D721Med (cell line): ENCODE measurements at places on chromosomes 2 and 18.

GRCh38 chr18:56319953-56320352 is 318.4 kb downstream of the TXNL1 start:
- DNase-seq: no peak

DNA sequence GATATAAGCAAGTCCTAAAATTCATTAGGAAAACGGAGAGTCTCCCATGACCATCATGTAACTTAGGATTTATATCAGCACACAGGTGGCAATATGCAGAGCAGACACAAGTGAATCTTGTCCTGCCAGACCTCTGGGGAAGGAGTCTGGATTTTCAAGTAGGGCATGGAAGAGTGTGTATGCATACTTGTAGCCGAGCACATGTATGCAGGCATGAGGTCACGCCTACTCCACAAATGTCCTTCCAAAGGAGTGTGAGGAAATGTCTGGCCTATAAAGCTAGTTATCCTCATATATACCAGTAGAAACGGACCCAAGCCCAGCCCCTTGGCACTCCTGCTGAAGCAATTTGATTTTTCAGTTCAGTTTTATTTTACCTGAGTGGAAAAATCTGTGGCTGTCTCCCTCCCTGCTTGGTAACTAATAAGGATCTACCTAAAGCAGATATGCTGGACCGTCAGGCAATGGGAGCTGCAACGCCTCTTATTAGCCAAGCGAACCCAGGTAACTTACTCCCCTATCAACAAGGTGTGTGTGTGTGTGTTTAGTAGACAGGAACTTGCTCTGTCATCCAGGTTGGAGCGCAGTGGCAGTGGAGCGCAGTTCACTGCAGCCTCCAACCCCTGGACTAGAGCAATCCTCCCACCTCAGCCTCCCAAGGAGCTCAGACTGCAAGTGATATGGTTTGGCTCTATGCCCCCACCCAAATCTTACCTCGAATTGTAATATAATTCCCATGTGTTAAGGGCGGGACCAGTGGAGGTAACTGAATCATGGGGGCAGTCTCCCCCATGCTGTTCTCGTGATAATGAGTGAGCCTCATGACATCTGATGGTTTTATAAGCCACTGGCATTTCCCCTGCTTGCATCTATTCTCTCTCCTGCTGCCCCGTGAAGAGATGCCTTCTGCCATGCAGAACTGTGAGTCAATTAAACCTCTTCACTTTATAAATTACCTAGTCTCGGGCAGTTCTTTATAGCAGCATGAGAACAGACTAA is 2.8 kb downstream of the STAT1 start:
- no peak for DNase-seq

- DNase-seq: peak; percentile 29
These were observed 85.5 kb upstream of the PGAP1 start for GRCh38 chr2:197011801-197012641.

DNA sequence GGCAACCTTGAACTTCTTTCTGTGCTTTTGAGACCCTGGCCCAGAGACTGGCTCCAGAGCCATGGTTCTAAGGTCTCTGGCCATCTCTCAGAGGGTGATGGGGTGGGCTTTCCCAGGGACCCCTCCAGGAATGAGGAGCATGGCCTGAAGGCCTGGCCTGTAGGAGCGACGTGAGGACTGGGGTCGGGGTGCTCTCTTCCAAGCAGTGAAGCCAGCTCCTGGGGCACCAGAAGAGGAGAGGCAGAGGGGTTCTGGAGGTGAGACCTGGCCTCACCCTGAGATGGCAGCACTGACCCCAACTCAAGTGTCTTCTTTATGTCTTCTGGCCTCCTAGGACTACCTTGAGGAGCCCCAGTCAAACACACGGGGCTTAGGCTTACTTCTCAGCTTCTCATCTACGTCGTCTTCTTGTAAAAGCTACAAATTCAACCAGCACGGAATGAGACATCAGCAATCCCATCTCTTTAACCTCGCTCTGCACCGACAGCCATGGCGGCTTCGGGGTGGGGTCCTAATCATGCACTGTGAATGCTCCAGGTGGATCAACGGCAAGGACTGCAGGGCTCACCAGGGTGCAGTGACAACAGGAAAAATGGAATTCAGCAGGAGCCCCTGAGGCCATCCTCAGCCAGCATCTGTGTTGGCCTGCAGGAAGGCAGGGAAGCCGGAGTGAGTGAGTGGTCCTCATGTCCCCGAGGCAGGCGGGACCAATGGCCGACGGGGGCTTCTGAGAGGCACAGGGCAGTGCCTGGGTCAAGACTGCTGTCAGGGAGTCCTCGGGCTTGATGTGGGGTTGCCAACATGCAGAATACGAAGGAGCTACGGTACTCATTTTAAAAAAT is 214.1 kb downstream of the HDAC4 start:
- no peak for DNase-seq

GRCh38 chr2:209911486-209911885 is 91.0 kb upstream of the RPE start:
- DNase-seq: no peak

DNA sequence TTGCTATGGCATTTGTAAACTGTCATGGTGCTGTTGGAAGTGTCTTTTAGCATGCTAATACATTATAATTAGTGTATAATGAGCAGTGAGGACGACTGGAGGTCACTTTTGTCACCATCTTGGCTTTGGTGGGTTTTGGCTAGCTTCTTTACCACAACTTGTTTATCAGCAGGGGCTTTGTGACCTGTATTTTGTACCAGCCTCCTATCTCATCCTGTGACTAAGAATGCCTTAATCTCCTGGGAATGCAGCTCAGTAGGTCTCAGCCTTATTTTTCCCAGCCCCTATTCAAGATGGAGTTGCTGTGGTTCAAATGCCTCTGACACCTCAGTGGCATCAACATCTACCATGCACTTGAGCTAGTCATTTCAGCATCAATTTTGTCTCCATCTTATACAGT is 29.7 kb downstream of the LYPD6 start:
- DNase-seq: no peak

- no peak for DNase-seq
These were observed 609 bp downstream of the TPGS2 start for GRCh38 chr18:36828157-36828629.

DNA sequence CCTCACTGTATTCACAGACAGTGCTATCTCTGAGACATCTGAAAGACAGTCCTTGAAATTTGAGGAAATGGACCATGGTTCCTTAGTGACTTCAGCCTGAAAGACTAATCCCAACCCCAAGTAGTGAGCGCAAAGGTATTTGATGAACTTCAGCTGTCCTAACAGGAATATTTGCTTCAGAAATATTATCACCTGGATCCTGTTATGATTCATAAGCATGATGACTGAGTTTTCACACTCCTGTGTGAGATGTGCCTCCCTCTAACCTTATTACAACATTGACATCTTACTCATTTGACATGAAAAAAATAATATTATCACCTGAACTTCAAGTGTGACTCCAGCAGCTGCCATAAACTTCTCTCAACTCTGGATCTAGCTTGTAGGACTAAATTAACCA is 11.6 kb upstream of the MRPL19 start:
- DNase-seq: no peak

- DNase-seq: no peak
These were observed 1081.2 kb downstream of the SOCS6 start for GRCh38 chr18:71370095-71370494.

DNA sequence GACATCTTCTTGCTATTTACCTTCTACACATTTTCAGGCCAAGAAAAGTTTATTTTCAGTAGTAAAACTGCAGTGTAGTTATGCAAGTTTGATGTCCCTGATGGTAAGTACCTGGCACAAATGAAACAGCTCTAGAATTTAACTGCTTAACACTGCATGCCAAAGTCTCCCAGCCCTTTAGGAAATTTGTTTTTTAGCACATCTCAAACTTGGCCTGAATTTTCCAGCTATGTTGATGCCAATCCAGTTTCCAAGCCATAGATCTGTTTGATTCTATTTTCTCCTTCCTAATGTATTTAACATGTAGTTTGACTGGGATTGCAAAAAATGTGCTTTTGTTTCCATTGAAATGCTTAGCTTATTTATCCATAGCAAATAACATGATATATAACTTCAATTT is 29.3 kb upstream of the ZNF385B start:
- DNase-seq: no peak

- DNase-seq: no peak
These were observed 105.4 kb upstream of the FAM117B start for GRCh38 chr2:202529389-202529788.

GRCh38 chr2:127277028-127277427 is 16.9 kb downstream of the ERCC3 start:
- no peak for DNase-seq

DNA sequence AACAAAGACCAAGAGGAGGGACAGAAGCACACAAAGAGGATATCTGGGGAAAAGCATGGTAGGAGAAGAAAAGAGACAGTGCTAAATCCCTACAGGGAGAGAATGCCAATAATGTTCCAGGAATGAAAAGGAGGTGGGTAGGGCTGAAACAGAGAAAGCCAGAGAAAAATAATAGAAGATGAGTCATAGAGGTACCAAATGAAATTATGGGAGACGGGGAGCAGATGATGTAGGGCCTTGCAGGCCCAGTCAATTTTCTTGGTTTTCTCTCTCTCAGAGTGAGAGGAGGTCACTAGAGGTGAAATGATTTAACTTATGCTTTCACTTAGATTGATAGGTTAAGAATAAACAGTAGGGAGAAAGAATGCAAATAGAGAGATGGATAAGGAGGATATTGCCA is 61.5 kb downstream of the RPRM start:
- DNase-seq: no peak

GRCh38 chr2:106106622-106107508 is 87.2 kb downstream of the UXS1 start:
- no peak for DNase-seq

- DNase-seq: no peak
These were observed 40.4 kb upstream of the PDCL3 start for GRCh38 chr2:100522430-100522829.

DNA sequence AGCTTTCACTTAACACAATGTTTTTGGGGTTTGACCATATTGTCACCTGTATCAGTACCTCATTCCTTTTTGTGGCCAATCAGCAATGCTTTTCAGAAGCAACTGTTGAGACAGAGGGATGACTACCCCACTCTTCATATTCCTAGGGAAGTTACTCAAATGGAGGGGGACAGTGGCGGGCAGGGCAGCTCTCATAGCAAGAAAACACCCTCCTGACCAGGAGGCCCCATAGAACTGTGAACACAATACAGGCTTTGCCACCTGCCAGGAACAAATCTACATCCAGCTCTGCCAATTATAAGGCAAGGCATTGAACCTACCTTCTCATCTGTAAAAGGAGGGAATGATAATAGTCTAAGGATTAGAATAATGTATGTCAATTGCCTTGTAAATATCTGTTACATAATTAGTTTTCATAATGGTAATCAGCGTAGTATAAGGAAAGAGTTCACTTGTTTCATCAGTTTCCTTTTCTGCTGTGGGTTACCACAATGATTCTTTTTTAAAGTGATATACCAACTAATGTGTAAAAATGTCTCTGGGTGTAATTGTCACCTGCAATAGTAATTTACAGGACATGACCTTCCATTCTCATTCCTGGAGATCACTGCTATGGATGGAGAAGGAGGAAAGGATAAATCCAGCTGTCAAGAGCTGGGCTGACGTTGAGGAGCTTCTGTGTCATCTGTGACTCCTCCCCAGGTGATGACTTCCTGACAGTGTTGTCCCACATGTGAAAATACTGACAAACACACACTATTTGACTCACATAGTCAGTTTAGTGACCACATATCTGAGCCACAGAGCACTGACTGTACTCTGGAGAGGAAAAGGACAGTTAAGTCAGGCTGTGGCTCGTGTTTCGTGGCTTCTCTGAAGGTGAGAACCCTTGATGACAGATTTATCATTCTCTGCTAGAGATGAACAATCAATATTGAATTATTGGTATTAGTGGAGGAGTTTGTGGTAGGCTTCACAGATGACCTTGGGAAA is 13.5 kb downstream of the ALPK2 start:
- DNase-seq: no peak

GRCh38 chr2:208097801-208098200 is 26.5 kb downstream of the CRYGD start:
- DNase-seq: no peak

- DNase-seq: no peak
These were observed 46.4 kb downstream of the SLC8A1 start for GRCh38 chr2:40405465-40405864.

DNA sequence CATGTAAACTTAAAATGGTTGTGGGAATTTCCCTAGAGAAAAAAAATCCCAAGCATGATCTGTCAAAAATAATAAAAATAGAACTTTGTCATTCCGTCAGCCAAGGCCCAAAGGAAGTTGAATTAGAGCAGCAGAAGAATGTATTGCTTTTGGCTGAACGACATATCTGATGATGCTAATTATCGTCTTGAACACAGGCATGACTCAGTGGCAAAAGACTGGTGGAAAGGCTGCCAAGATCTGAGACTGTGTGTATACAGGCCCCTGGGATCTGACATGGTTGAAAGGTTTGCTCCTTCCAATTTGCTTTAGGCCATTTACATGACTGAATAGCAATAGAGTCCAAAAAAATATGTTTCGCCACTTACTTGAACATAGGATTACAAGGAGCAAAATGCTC is 1057.1 kb upstream of the CRIM1 start:
- no peak for DNase-seq

DNA sequence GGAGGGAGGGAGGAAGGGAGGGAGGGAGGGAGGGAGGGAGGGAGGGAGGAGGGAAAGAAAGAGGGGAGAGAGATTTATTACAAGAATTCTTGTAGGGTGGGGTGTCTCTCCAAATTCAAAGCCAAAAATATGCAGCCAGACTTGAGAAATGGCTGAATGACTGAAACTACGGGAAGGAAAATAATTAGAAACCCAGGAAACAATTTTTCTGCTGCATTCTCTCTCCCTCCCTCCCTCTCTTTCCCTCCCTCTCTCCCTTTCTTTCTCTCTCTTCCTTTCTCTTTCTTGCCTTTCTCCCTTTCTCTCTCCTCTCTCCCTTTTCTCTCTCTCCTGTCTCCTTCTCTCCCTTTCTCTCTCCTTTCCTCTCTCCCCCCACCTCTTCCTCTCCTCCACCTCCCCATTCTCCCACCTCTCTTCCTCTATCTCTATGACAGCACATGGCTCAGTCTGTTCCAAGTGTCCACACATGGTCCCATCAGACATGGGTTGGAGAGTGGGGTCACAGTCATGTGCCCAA is 218.7 kb downstream of the C1D start:
- DNase-seq: no peak

DNA sequence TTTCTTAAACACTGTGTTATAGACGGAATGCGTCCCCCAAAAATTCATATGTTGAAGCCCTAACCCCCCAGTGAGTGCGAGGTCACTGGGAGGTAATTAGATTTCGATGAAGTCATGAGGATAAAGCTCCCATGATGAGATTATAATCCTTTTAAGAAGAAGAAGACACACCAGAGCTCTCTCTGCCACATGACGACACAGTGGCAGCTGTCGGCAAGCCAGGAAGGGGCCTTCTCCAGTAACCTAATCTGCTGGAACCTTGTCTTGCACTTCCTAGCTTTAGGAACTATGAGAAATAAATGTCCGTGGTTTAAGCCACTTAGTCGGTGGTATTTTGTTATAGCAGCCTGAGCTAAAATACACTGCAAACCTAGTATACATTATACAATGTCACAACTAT is 12.3 kb downstream of the TMEM237 start:
- DNase-seq: no peak
